ENCODE measurements at places on chromosomes 11 and 22.

DNA sequence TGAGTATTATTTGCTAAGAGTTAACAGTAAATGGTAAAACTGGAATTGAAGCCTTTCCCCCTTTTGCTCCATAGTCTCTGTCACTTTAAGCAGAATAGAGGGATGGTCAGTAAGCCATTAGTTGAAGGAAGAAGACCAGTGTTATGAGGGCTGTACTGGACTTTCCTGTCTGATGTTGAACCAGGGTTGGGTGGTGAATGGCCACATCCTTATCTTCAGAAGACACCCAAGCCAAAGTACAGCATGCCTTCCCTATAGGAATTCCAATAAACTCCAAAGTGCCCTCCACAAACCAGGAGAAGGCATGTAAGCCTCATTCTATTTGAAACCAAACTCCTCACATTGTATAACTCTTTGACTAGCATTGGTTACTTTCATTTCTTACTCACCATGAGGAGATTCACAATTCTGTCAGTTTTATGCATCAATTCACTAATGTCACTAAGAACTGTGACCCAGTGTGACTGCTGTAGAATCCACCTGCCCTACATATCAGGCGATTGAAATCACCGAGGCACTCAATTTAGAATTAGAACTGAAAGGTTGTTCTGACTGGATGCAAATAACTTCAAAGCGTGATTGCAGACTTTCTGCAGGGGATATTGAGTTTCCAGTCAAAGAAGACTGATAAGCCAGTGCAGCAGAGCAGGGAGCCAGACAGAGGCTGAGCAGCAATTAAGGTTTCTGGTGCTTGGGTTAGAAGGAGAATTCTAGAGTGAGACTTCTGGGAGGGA, 107.1 kb upstream of the DDI1 start:
- no peak for DNase-seq

DNA sequence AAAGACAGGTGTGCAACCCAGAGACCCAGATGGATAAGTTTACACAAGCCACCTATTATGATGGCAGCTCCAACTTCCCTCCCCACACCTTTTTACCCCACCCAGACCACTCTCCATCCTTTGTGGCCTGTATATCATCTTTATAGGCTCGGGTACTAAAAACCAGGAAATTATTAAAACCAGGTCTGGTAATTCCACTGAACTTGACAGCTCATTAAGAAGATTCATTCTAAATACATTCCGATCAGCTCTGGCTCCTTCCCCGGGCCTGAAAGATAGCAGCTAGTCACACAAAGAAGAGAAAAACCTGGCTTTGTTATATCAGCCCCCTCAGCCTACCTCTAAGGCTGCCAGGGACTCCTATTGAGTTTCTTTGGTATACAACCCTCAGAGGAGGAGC, 67.9 kb upstream of the API5 start:
- DNase-seq: no peak

- no peak for DNase-seq
Observed at GRCh38 chr11:10663990-10664389, 29.6 kb downstream of the IRAG1 start.

- no peak for DNase-seq
Observed at GRCh38 chr11:59938132-59938531, at the start of gene OOSP1. Gene OOSP1 (plus strand): TSS chr11:59938432. CDS start chr11:59938455, 23 bp downstream.

GRCh38 chr11:70176940-70177689, 26.0 kb upstream of the FADD start:
- DNase-seq: no peak

DNA sequence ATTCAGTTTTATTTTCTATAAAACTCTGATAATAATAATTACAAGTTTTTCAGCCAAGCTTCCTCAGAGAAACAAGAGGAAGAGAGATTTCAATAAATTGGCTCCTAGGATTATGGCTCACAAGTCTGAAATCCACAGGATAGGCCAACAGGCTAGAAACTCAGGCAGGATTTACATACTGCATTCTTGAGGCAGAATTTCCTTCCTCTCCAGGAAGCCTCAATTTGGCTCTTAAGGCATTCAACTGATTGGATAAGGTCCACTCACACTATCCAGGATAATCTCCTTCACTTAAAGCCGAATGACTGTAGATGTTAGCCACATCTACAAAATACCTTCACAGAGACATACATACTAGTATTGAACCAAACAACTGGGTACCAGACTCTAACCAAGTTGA, 120.3 kb upstream of the FAT3 start:
- DNase-seq: no peak

DNA sequence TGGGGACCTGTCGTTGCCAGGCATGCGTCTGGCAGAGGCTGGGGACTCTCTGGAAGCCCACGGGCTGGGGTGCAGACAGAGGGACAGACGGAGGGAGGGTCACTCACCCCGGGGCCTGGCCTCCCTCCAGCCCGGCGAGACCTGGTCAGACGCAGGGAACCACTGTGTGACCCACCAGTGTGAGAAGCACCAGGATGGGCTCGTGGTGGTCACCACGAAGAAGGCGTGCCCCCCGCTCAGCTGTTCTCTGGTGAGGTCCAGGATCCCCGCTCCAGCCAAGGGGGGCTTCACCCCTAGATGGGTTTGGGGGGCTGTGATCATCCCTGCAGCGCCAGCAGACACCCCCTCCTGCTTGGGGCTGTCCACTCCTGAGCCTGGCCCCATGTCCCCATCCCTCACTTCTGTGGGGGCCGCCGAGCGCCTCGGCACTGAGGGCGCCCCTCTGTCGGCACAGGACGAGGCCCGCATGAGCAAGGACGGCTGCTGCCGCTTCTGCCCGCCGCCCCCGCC, 23.6 kb upstream of the MUC5B start:
- DNase-seq: no peak

DNA sequence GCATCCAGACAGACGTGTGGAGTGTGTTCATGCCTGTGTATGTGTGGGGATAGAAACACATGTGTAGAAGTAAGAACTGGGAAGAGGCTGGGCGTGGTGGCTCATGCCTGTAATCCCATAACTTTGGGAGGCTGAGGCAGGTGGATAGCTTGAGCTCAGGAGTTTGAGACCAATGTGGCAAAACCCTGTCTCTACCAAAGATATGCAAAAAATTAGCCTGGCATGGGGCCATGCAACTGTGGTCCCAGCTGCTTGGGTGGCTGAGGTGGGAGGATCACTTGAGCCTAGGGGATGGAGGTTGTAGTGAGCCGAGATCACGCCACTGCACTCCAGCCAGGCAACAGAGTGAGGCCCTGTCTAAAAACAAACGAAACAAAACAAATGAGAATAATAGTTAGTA, 1166.6 kb downstream of the TBC1D22A start:
- no peak for DNase-seq

GRCh38 chr22:32217465-32217864, 12.6 kb upstream of the RFPL2 start:
- no peak for DNase-seq

- no peak for DNase-seq
Observed at GRCh38 chr11:35148163-35148837, 9.3 kb downstream of the CD44 start.

DNA sequence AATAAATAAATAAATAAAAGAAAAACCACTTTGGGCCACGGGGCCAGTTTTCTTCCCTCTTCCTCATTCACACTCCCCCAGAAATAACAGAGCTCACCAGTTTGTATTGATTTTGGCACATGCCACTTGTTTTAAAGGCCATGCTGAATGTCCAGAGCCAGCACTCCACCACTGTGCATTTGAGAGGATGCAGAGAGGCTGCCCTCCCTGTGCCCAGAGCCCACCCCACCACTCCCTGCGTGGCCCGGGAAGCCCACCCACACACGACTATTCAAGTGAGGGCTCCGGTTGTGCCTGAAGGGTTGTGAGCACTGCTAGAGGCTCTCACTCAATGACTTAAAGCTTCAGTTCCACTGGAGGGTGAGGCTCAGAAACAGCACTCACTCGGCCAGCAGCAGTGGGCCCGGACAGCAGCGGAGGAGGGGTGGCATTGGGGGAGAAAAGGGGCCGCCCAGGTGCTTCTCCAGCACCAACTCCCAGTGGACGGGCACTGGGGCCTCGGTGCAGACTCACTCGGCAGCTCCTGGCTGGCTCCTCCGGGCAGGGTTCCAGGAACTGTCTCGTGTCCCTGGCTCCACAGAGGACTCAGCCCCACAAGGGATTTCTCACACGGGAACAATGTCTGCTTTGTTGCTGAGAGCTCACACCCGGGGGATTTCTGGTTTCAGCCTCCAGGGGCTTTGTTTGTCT, 112.7 kb downstream of the SHANK2 start:
- peak; percentile 84 for DNase-seq

- DNase-seq: no peak
Observed at GRCh38 chr11:69905611-69906452, 86.6 kb upstream of the FGF3 start.

- DNase-seq: no peak
Observed at GRCh38 chr11:121800731-121801393, 315.2 kb downstream of the BLID start.

DNA sequence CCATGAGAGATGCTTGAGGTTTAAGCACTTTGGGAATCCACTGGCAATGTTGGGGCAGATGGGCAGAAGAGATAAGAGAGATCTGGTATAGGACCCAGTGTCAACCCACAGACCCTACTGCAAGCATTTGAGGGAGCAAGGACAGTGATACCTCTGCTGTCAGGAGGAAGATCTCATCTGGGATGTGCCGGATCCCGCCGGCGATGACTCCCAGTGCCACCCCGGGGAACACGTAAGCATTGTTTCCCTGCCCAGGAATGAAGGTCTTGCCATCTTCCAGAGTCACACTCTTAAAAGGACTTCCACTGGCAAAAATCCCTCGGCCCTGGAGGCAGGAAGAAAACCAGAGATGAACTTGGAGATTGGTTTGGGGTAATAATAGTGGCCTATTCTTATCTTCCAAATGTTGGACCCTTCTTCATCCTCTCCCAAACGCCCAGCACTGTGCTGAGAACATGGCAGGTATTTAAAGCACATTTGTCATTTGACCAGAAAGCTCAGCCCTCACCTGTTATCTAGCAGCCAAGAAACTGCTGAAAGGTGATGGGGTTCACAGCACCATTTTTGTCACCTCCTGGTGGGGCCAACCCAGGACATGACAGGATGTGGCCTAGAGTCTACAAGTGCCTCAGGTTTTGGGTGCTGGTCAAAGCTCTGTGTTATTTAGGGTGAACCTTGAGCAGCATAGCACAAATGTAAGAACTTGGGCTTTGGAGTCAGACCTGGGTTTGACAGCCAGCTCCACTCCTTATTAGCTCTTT, 71.7 kb downstream of the CCDC81 start:
- DNase-seq: no peak

DNA sequence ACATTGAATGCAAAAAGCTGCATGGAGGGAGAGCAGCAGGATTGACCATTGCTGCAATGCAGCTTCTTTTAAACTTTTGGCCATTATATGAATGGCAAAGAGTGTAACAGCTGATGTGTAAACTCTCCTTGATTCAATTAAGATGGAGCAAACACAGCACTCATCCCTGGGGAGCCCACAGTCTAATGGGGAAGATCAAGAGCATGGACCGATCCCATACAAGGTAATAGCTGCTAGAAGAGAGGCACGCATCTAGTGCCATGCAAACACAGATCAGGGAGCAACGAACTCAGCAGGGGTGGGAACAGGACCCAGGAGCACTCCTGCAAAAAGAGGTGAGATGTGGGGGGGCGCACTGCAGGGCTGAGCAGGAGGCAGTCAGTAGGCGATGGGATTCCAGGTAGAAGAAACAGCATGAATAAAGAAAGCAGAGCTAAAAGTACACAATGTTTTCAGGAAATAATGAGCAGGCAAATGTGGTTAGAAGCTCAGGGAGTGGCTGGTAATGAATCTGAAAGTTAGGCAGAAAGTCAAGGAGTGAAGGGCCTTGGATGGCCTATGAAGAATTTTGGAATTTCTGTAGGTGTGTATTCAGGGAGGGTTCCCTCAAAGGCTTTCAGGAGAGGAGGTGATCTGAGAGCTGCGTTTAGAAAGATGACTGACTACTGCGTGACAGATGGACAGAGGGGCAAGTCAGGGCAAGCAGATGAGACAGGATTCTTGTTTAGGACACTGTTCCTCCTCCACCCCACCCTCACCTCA, 17.2 kb upstream of the BMAL1 start:
- DNase-seq: no peak

- no peak for DNase-seq
Observed at GRCh38 chr11:122033631-122034030, 82.4 kb downstream of the BLID start.

All from anterior cingulate cortex (tissue), 58 donors.